Memory B cell (primary cell): ENCODE measurements at places on chromosomes 2 and 18.

- peak; percentile 6 for DNase-seq
Measured at GRCh38 chr2:105294844-105295481, 34.6 kb downstream of the TGFBRAP1 start.

DNA sequence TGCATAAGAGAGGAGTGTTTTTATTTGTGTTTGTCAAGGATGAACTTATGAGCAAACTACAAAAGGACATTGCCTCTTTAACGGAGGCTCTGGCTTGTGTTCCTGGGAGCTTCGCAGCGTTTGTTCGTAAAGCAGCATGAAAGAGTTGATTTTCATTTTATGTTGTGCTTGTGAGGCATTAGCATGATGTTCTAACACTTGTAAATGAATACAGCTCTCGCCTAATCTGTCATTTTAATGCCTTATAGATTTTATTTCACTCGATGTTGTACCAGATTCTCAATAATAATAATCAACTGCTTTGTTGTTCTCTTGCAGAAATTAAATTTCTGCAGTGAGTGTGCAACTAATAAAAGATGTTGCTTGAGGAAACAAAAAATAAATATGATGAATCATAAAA is 687.3 kb upstream of the FANCL start:
- DNase-seq: no peak

- DNase-seq: no peak
Measured at GRCh38 chr2:47008381-47009252, 93.0 kb upstream of the MCFD2 start.

GRCh38 chr18:74342416-74343043 is 26.9 kb downstream of the C18orf63 start:
- peak; percentile 21 for DNase-seq

DNA sequence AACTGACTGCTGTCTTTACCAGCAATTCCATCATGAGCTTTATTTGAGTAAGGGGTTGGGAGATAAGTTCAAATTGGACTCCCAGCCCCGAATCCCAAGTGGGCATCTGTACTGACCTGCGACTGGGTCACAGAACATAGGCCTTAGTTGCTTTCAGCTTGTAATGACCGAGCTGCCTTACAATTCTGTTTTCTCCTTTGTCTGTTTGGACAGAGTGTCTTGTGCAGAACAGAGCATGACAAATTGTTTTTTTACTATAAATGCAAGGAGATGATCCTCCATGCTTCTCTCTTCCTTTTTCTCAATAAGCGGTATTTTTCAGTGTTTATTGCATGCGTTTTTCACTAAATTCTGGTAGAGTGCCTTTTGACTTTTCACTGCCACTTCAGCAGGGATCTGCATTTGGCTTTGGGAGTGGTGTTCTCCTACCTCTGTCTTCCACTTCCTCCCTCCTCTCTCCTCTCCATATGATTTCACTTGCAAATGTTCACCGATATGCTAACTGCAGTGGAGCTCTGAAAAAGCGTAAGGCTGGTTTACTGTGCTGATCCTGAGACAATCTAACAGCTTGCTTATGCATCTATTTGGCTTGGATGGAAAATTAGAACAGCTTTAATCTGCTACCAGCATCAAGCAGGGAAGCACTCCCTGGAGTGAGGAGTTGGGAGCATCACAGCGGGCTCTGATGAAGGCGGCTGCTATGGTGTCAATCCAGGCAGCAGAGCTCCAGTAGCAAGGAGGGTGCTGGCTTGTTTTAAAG is 158.8 kb upstream of the SMIM21 start:
- DNase-seq: no peak

- DNase-seq: no peak
Measured at GRCh38 chr2:133497270-133497893, 70.9 kb downstream of the NCKAP5 start.

DNA sequence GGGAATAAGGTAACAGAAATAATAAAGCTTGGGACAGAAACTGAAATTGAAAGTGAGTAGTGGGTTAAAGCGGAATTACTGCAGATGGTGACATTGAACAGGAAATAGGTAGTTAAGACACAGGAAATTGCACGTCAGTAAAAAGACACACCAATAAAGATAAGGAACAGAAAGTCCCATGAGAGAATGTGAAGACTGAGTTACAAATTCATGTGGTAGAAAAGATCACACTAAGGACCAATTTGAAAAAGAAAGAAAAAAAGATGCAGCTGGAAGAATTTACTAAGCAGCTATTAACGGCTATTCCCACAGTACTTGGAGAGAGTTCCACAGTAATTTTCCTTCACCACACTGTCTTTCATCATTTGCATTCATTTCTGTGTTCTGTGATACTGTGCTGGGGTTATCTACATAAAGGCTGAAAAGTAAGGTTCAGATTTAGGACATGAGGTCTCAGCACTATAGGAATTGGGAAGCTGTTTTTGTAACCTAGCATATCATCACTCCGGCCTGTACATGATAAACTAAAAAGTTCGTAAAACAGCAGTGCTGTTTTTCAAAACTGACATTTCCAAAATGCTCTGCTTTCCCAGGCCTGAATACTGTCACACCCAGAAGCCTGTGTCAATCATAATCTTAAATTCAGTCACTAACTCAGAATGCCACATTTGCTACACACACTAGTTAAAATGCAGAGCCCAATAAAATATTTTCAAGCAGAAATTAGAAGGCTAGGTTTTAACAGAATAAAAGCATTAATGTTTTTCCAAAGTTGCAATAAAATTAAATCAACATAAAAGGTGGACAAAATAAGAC is 42.9 kb downstream of the SRBD1 start:
- DNase-seq: peak; percentile 65

DNA sequence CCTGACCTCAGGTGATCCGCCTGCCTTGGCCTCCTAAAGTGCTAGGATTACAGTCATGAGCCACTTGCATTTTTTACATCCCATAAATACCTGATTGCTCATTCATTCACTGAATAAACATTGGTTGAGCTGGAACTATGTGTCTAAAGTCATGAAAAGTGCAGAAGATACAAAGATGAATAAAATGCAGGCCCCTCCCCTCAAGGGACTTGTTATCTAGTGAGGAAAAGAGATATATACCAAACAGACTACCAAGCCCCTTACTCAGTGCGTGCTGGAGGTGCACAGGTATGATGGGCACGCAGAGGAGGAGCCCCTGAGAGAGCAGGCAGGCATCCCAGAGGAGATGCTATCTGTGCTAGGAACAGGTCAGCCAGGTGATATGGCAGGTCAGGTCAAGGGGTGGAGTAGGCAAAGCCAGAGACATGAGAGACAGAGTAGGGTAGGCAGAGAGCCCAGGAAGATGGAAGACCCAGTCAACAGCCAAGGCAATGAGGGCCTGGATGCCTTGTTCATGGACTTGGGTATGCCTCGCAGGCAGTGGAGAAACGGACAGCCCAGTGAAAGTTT is 7.7 kb downstream of the FHL2 start:
- DNase-seq: no peak

DNA sequence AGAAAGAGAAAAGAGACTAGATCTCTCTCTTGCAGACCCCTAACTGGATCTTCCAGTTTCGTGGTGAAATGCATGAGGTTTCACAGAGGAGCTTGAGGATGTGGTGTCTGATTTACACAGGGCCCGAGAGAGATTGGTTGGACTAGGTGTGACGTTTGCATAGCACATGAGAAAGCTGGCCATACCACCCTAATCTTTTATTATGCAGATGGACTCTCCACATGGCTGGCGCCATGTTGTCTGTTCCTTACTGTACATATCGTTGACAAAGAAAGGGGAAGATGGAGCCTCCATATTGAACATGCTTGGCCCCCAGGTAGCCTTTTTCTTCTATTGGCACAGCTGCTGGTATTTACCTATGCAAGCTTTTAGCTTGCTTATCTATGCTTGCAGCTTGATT is 27.5 kb upstream of the PGAP1 start:
- no peak for DNase-seq

- DNase-seq: peak; percentile 11
Measured at GRCh38 chr18:57433934-57434535, 1.1 kb upstream of the ONECUT2 start.

DNA sequence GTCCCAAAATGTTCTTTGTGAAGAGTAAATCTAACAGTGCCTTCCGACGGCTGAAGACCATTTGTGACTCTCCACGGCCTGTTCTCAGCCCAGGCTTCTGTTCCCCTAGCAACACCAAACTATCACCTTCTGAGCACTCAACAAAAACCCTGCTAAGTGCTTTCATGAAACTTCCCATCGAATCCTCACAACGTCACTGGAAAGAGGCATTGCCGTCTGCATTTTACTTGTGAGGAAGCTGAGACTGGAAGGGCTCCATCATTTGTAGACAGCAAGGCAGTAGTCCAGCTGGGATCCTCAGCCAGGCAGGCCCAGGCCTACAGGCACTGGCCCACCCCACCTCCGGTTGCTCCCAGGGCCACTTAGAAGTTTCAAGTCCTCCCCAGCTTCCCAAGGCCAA is 97.8 kb upstream of the POU3F3 start:
- DNase-seq: no peak

- DNase-seq: no peak
Measured at GRCh38 chr2:170651624-170652325, 63.4 kb upstream of the SP5 start.

DNA sequence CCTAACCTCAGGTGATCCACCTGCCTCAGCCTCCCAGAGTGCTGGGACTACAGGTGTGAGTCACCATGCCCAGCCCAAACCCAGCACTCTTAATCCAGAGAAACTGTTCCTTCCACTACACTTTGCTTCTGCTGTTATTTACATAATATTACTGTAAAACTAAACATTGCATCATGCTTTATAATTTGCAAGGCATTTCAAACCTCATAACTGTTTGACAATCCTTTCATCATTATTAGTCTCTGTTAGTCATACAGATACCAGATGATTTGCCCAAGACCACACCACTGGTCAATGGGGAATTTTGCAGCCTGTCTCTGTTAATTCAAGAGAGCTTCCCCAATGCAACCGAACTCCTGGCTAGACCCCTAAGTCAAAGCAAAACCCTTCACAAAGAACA is 338.3 kb downstream of the ALK start:
- no peak for DNase-seq

GRCh38 chr2:159202568-159203071 is 83.9 kb downstream of the WDSUB1 start:
- no peak for DNase-seq

- no peak for DNase-seq
Measured at GRCh38 chr2:23478933-23479683, 94.1 kb downstream of the KLHL29 start.

- peak; percentile 57 for DNase-seq
Measured at GRCh38 chr18:77000527-77000926, 132.1 kb downstream of the MBP start.

- no peak for DNase-seq
Measured at GRCh38 chr2:65075176-65075575, 19.0 kb downstream of the CEP68 start.

- DNase-seq: no peak
Measured at GRCh38 chr2:70785137-70785911, 5.1 kb downstream of the FIGLA start.

- DNase-seq: no peak
Measured at GRCh38 chr2:34365932-34366331, 766.8 kb upstream of the FAM98A start.

GRCh38 chr2:68926796-68927195 is 25.9 kb downstream of the GKN2 start:
- no peak for DNase-seq

GRCh38 chr2:169275696-169276444 is 86.5 kb downstream of the LRP2 start:
- DNase-seq: no peak

GRCh38 chr2:55958756-55959155 is 35.2 kb upstream of the EFEMP1 start:
- no peak for DNase-seq

GRCh38 chr2:32516567-32516966 is 111.3 kb upstream of the TTC27 start:
- no peak for DNase-seq

GRCh38 chr2:150610670-150611279 is 123.3 kb upstream of the RND3 start:
- no peak for DNase-seq

DNA sequence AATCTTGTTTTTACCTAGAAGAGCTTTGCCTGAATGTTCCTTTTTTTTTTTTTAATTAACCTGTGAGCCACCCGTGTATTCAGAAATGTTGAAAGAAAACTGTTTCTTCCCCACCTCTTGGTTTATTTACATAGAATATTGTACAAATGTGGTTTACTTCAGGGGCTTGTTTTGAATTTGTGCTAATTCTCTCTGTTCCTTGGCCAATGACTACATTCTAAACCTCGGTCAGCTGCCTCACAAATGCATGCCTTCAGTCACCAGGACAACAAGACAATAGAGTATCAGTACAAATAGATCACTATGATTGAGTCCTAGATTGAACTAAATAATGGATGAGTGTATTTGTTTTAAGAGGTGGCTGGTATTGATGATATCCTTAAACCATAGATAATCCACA is 36.0 kb downstream of the AGFG1 start:
- no peak for DNase-seq

DNA sequence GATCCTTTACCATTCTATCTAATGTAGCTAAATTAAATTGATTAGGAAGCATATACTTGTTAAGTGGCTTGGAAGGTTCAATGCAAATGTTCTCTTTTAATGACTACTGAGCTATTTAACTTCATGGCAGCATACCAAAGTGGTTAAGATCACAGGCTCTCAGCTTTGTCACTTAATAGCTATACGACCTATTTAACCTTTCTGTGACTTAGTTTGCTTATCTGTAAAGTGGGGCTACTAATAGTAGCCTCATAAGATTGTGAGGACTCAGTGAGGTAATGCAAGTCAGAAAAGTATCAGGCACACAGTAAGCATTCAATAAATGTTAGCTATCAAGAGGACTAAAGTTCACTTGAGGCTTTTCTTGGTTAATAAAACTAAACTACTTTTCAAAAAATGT is 4.3 kb downstream of the CKAP2L start:
- DNase-seq: no peak

GRCh38 chr2:197705912-197706838 is 1.0 kb downstream of the MARS2 start:
- DNase-seq: no peak

DNA sequence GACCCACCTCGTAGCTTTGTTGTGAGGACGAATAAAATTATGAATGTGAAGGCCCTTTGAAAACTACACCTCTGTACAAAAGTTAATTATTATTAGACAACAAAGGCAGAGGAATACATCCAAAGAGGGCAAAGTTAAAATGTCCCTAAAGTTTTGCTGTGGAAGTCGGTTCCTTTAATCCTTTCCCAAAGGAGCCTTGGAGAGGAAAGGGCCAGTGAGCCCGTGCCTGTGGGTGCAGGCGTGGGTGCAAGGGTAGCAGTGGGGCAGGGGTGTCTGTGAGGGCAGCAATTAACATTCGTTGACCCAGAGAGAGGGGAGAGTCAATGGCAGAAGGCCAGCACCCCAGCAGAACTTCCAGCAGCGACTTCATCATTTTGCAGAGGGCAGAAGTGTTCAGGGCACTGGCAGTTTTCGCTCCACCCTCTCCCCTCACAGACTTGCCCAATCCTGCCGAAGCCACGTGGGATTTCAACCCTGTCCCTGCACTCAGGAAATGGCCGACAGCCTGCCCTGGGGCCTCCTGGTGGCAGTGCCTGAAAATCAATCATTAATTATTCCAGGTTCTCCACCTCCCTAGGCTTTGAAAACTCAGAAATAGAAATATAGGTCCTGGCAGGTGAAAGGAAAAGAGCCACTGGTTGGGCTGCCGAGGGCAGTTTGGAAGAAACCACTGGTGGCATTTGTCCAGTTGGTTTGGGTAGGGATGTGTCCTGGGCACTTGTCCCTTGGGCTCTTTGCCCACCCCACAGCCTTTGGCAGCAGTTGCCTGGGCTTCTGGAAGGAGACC is 4.2 kb upstream of the PAX8 start:
- no peak for DNase-seq

GRCh38 chr18:34222307-34223163 is 2.2 kb downstream of the NOL4 start:
- no peak for DNase-seq
